Fibroblast of villous mesenchyme (primary cell): ENCODE measurements at places on chromosomes 16 and 17. TPM values are rescaled to one million over a fixed set of nuclear protein-coding genes. Genes with fewer than 3 reads are reported as not detected.

Gene UMOD
- total RNA-seq: not detected in 2 replicates

Gene KRTAP9-4
- total RNA-seq: not detected in 2 replicates

Gene NPIPB8
- total RNA-seq: 0.86 TPM in 1 of 2 replicates, not detected in the other

Gene MT4
- not detected in 2 replicates for total RNA-seq
